ENCODE measurements at places on chromosomes 1 and 21. TPM values are rescaled to one million over a fixed set of nuclear protein-coding genes. Genes with fewer than 3 reads are reported as not detected.
A peak's percentile ranks its signal among the peaks of the same experiment; 100 is the strongest.

DNA sequence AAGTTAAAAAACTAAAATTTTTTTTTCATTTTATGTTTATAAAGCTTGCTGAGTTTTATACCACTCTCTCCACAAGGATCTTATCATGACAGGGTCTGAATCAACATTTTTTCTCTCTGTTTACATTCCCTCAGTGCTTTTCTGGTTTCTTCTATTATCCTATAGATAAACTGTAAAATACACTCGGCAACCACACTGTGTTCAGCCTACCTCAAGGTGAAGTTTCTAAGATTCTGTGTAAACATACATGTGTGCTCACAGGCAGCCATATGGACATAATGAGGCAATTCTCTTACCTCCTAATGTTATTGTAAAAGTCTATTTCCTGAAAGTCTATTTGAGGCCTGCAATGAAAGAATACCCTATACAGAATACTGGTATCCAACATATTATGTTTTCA is 114.6 kb downstream of the NTPCR start:
- DNase-seq = no peak

DNA sequence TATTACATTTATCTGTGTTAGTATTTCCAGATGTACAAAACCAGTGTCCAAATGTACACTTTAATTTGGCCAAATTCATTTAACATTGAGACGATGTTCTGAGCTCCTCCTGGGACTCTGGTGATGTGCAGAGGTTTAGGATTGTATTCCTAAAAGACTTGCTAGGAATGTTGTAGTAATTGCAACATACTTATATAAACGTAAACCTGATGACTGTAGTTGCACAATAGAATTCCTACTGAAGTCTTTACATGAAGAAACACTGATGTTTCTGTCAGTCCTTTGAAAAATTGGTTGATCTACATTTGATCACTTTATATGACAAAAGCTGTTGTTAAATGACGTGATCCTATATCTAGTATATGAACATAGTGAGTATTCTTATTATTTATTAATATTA is 5.1 kb upstream of the OR14C36 start:
- DNase-seq = peak; percentile 34

GRCh38 chr1:107138767-107139445 is 1.9 kb upstream of the NTNG1 start:
- DNase-seq = no peak

DNA sequence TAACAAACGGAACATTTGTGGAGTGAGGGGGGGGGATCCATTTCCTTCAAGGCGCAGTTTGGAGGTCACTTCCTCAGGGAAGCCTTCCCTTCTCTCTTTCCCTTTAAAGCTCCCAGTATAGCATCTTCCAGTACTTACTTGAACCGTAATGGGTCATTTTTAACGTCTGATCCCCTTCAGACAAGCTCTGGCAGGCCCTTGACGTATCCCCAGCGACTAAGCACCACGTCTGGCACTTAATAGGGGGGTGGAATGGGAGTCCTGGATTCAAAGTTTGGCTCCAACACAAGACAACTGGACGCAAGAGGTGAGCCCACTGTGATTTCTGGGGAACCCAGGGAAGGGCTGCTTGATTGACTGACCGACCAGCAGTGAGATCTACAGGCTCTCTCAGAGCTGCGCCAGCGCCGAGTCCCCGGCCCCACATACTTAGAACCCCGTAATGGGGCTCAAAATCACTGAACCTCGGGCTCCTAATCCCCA is 441 bp downstream of the YARS1 start:
- DNase-seq = peak; percentile 80

- no peak for DNase-seq
These were observed 38.2 kb downstream of the DDX20 start for GRCh38 chr1:111793923-111794322.

GRCh38 chr1:54558434-54559030 is 10.5 kb downstream of the ACOT11 start:
- DNase-seq = no peak

DNA sequence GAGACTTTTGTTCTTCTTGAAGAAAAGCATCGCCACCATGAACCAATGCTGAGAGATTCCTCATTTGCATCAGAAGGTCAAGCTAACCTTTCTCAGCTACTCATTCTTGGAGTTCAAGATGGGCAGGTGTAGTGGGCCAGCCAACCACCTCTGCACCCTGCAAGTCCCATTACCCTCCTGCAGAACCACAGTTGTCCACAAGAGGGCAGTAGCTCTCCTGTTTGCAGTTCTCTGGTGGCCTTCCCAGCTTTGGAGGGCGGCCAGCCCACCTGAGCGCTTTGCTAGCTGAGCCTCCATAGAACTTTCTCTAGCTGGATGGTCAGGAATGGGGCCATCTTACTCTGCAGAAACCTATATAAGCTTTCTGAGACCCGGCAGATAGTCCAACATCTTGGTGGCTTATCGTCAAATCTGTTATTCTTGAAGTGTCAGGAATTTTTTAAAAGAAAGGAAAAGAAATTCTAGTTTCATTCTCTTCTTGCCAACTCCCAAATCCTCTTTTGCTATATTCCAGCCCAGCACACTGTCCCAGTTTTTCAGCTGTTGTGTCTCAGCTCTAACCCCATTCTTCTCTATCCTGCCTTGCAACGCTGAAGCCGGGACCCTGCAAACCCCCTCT is 11.0 kb upstream of the LMX1A start:
- peak; percentile 89 for DNase-seq

GRCh38 chr1:27531959-27532685 is 42.2 kb upstream of the WASF2 start:
- DNase-seq = no peak

DNA sequence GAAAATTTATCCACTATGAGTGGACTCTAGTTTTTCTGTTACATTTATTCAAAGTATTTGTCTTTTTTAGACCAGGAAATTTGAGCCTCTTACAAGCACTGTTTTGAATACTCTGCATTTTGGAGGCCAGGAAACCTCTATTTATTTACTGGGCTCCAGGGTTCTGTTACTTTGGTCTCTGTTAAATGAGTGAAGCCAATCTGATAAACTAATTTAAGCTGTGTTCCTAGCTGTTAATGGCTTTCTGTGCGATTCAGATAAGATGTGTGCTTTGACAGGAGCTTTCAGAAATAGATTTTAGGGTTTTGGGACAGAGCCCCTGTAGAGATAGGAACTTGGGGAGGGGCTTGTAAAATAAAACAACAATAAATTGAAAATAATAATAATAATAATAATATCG is 23.9 kb downstream of the ACKR1 start:
- DNase-seq = no peak

GRCh38 chr1:213286235-213286634 is 235.2 kb downstream of the RPS6KC1 start:
- peak; percentile 21 for DNase-seq

- DNase-seq = no peak
These were observed 53.6 kb downstream of the POFUT2 start for GRCh38 chr21:45234127-45234526.

- peak; percentile 63 for DNase-seq
These were observed 21.3 kb downstream of the FAM78B start for GRCh38 chr1:166145499-166145898.

DNA sequence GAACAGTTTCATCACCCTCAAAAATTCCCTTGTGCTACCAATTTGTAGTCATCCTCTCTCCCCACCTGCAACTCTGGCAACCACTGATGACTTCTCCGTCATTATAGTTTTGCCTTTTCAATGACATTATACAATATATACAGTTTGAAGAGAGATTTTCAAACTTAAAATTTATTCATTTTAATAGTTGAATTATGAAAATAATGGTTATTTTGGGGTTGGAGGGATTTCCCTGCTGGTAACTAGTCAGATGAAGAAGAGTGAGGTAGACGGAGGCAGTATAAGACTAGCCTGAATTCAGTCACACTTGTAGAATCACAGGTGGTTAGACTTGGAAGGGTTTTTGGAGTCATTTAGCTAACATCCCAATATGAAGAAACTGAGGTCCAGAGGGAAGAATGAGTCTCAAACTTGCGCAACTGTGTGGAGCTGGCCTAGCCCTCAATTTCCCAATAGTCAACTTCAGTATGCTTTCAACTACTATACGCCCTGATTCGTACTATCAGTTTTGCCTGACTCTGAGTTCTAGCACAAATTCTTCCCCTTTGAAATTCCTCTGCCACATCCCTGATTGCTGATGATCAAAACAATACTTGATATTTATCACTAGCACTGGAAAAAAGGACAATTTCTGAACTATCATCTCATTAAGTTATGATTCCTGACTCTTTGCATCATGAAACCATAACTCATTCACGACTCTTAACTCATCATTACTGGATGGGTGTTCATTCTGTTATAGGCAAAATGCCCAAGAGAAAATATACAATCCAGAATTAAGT is 54.2 kb downstream of the VANGL2 start:
- no peak for DNase-seq

DNA sequence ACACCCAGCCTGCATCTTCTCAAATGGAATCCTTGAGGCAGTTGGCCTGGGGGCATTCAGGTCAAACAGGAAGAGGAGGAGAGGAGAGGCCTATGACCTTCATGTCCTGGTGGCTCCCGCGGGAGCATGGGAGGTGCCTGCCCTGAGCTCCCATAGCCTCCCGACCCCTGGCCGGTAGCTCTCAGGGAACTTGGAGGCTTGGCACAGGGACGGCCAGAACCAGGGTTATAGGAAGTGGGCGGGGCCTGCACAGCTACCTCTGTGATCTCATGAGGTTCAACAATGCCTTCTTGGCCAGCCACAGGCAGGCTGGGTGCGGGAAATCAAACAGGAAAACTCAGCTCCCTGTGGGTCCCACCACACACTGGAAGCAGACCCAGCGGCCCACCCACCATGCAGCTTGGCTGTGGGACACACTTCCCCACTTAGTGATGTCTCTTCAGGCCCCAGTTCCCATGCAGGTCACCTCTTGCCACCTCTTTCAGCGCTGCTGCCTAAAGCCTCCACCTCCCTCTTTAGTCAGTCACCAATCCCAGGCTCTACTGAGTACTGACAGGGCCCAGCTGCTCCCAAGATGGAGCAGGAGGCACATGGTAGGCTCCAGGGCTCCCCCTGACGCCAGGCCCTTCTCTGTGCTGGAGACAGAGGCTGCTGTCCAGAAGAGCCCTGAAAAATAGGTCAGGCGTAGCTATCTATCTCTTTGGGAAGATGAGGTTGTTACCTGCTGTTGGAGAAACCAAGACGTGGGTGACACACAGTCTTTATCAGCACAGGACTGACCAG is at the start of gene SLFNL1:
Gene SLFNL1, minus strand, starts transcription at position 200 of the 783 bp plus-strand sequence. CDS start 1,065 bp downstream, outside the sequence.
- DNase-seq = peak; percentile 26

DNA sequence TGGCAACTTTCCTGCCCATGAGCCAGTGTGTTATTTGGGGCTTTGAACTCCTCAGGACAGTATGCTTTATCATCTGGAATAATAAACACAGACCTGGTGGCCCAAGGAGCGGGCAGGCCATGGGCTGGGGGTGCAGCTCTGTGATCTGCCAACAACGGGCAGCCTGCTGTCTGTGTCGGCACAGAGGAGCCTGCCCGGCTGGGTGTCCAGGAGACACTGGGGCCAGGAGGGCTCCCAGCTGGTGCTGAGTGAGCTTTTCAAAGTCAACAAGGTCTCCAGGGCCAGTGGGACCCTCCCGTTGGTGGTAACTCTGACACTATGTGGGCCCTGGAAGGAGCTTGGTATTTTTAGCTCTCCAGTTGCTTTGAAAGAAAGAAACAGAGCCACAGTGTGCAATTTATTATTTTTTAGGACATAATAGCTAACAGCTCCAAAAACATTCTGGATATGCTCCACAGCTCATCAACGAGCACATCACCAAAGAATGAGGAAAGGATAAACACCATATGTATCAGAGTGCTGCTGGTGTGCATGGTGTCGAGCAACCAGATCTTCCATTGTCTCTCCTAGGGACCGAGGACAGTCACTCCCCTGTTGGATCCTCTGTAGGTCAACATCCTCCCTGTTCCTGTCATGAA is 488.7 kb upstream of the USP24 start:
- no peak for DNase-seq

GRCh38 chr1:14997646-14998276 is 155.8 kb upstream of the TMEM51 start:
- no peak for DNase-seq

- DNase-seq = no peak
These were observed 33.9 kb upstream of the SDC3 start for GRCh38 chr1:30942326-30942963.

- DNase-seq = no peak
These were observed 4.8 kb downstream of the UMODL1 start for GRCh38 chr21:42075686-42076471.

- DNase-seq = no peak
These were observed 6.3 kb downstream of the VANGL1 start for GRCh38 chr1:115647919-115648650.

- no peak for DNase-seq
These were observed 1.0 kb downstream of the MSH4 start for GRCh38 chr1:75797606-75798216.

DNA sequence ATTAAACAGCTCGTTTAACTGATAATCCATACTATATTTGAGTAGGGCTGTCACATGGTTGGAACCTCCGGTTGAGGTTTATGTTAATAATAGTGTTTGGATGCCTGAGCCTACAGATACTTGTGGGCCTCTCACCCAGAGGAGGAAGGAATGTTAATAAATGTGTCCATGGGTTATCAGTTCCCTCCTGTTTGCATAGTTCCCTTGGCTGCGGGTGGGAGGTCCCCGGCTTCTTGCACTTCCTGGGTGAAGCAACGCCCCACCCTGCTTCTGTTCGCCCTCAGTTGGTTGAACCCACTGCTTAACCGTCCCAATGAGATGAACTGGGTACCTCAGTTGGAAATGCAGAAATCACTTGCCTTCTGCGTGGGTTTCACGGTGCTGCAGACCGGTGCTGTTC is 23.6 kb upstream of the GBP1 start:
- no peak for DNase-seq

- no peak for DNase-seq
These were observed 15.7 kb downstream of the FHAD1 start for GRCh38 chr1:15262706-15263105.

DNA sequence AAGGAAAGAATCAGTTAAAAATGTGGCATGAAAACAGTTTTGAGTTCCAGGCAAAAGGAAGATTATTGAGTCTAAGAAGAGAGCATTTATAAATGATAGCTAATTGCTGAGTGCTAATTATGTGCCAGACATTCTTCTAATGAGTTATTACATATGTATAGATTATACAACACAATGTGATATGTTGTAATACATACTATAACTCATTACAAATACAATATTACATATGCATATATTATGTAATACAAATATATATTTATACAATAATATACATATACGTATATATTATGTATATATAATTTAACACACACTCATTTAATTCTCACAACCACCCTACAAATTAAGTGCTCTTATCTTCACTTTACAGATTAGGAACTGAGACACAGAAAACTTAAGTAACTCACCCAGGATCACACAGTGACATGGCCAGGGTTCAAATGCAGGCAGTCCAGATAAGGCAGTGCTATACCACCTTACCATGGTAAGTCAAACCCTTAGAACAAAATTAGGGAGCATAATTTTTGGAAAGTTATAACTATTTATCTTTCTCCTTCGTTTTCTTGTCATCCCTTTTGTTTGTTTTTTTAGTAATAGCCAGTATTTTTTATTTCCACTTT is 4.0 kb downstream of the SORT1 start:
- no peak for DNase-seq

Gene CD164L2
- not detected for total RNA-seq

Gene CELA3A
- not detected for total RNA-seq

Gene AKIRIN1
- total RNA-seq = 59.0 TPM

Gene ADIPOR1
- total RNA-seq = 157 TPM

Gene FABP3
- not detected for total RNA-seq

Gene UBL4B
- total RNA-seq = not detected

Gene PHC2
- total RNA-seq = 117 TPM

Gene BMP8B
- 0.21 TPM for total RNA-seq

Gene OR2L2
- 0.19 TPM for total RNA-seq

Gene LORICRIN
- not detected for total RNA-seq

Gene UBE4B
- total RNA-seq = 31.2 TPM

Gene NHLH2
- total RNA-seq = not detected

Gene RORC
- 0.40 TPM for total RNA-seq

All from MCF 10A (cell line).